A172 (cell line): ENCODE measurements at places on chromosomes 3 and 15.

DNA sequence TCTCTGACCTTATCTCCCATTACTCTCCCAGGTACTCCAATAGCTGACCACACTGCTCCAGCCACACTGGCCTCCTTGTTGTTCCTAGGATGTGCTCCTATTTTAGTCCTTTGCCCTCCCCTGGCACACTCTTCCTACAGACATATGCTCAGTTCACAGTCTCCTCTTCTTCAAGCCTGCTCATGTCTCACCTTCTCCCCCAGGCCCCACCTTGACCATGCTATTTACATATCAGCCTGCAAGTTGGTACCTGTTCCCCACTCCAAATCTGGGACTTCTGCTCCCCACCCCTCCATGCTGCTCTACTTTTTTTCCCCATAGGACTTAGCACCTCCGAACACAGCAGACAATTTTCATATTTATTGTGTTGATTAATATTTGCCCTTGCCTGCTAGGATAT lies 84.9 kb upstream of the BCL6 start:
- no peak for DNase-seq

DNA sequence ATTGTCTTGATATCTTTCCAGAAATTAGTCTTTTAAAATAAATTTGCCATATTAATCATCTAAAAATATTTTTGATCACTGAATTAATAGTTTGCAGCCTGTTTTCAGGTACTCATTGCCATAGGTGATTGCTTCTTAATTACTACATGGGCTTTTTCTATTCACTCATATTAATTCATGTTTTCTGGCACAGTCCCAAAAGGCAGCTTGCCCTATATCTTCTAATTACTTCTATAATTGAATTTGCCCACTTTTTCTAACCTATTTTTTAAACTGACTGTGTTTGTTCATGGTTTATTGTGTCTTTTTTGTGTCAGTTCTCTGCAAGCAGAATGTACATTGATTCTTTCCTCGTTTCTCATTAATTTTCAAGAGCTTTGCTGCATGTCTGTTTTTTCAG lies 85.7 kb upstream of the SOX2 start:
- DNase-seq, result no peak

DNA sequence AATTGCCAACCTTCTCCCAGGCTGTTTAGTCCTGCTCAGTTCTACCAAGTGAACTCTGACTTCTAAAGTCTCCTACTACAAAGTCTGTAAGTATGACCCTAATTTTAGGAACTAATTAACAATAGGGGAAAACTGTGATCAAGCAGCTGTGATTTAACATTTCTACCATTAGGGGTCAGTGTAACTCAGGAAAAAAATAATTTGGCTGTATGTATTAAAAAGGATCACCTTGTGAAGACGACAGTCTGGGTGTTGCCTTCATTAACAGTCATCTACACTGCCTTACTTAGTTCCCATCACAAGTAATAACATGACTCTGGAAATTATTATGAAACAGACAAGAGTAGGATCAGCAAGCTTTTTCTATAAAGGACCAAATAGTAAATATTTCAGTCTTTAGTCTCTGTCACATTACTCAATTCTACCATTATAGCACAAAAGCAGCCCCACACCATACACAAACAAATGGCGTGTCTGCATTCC lies 4.2 kb upstream of the NPHP3 start:
- peak; percentile 52 for DNase-seq

DNA sequence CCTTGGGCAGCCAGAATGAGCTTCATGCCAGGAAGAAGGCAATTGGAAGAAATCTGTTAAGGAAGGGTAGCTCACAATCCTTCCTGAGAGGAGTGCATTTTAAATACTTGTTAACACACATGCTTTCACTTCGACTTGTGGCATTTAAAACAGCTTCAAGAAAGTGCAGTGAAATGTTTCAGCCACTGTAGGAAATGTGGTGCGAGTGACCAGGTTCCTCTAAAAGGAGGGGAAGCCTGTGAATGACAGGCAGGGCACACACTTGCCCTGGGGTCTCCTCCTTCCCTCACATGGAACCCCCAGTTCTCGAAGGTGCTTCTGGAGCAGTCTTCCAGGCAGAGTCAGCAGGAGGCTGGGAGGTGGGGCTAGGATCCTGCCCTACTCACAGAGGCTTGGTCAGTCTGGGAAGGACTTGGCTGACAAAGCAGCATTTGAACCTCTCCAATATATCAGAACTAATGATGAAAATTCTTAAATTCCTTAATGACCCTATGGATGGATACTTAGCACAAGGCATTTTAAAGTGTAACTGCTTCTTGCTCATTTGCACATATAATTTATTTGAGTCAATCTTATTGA lies 358.6 kb downstream of the CHST2 start:
- no peak for DNase-seq

GRCh38 chr15:75164625-75165350 lies 36.9 kb upstream of the C15orf39 start:
- DNase-seq, result no peak

DNA sequence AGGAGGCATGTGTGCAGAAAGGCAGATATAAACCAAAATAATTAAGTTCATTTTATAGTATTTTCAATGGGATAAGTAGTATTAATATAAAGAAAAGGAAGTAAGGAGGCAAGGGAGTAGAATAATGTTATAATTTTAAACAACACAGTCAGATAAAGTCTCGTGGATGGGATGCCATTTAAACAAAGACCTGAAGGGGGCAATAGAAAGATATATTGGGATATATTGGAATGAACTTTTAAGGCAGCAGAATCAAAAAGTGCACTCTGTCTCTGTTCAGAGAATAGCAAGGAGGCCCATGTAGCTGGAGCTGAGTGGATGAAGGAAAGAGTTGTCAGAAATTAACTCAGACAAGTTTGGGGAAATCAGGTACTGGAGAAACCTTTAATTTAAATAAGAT lies 158.7 kb downstream of the CGGBP1 start:
- no peak for DNase-seq

GRCh38 chr15:83616840-83617239 lies 37.1 kb upstream of the ADAMTSL3 start:
- no peak for DNase-seq

- no peak for DNase-seq
These were observed 353.0 kb downstream of the MAGI1 start for GRCh38 chr3:65685621-65686235.

- no peak for DNase-seq
These were observed 2.1 kb downstream of the ABHD17C start for GRCh38 chr15:80697075-80697685.

DNA sequence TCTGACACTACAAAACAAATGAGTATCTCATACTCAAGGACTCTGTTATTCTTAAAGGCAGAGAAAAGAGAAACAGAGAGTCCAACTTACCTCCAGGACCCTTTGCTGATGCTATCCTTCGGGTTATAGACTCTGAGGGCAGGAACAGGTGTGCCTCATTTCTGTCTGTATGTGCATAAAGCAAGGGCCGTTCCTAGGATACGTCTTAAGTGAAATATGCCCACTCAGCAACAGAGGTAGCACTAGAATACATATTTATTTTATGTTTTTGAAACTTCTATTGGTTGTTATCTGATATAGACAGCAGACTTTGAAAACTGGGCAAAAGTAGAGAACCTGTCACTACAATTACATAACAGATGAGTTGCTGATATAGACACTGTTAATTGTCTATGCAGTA lies 89.3 kb upstream of the CPNE4 start:
- no peak for DNase-seq

- DNase-seq, result no peak
These were observed 325.7 kb downstream of the ARRDC4 start for GRCh38 chr15:98286200-98286599.

GRCh38 chr15:60006203-60006862 lies 2.2 kb downstream of the FOXB1 start:
- DNase-seq, result peak; percentile 50

- DNase-seq, result no peak
These were observed 31.0 kb upstream of the OR5K4 start for GRCh38 chr3:98322686-98323085.

DNA sequence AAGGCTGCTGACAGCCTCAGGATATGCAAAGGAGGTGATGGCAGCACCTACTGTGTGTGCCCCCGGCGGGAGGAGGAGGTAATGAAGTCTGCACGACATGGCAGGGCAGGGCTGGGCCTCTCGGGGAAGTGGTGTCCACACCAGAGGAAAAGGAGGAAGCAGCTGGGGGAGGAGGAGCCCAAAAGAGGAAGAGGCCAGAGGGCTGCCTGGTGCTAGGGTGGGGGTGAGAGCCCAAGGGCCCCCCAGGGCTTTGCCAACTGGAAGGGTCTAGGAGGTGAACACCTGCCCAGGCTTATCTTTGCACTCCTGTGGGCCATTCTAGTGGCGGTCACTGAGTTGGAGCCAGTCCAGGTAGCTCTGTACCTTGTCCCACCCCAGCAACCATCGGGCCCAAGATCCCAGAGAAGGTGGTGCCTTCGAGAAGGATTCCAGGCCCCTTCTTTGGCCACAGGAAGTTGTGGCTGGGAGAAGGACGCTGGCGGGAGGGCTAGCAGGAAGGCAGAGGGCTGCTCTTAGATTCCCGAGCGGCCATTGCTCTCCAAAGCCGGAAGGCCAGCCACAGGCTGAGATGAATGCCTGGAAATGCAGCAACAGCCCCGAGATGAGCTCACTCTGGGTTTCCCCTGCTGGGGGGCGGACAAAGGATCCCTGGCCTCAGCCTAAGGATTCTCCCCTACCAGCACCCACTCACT lies 7.0 kb downstream of the GNAI2 start:
- peak; percentile 64 for DNase-seq

- DNase-seq, result no peak
These were observed 467 bp downstream of the PIF1 start for GRCh38 chr15:64824929-64825430.

DNA sequence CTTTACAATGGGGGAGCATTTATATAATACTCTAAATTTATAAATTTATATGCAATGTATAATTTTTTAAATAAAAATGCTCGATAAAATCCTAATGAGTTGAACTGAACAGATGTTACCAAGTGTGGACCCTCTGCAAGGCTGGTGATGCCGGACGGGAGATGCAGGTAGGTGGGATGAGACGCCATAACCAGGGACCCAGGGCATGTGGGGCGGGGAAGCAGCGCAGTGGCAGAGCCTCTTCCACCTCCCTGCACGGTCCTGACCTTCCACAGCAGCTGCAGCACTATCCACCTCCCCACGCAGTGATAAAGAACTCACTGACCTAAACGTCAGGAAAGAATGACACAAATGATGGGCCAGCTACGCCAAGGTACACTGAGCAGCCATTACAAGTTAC lies 12.8 kb downstream of the PCSK6 start:
- no peak for DNase-seq

GRCh38 chr15:31163769-31164572 lies 62.4 kb upstream of the TRPM1 start:
- no peak for DNase-seq

DNA sequence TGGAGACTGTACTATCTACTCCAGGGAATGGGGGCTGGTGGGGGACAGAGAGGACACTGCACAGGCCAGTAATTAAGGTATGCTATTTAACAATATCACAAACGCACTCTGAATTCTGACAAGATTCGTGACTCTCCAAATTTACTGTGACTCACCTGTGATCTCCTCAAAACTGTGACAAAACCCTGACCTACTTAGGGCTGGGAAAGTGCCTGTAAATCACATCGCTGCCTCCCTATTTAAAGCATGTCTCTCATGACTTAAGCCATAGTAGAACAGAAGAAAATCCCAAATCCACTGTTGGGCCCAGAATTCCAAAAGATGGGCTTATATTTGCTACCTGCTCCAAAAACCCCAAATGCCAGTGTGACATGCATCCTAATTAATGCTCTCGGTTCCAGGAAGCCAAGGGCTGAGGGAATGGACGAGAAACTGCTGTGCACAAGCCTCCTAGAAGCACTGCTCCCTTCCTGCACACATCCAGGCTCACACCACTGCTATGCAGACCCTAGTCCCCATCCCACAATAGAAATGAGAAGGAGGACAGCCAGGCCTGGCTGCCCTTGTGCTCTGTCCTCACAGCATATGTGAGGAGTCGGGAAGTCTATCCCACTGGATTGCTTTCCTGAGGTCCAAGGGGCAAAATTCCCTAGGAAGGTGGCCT lies 187.7 kb upstream of the CHRNA7 start:
- no peak for DNase-seq

DNA sequence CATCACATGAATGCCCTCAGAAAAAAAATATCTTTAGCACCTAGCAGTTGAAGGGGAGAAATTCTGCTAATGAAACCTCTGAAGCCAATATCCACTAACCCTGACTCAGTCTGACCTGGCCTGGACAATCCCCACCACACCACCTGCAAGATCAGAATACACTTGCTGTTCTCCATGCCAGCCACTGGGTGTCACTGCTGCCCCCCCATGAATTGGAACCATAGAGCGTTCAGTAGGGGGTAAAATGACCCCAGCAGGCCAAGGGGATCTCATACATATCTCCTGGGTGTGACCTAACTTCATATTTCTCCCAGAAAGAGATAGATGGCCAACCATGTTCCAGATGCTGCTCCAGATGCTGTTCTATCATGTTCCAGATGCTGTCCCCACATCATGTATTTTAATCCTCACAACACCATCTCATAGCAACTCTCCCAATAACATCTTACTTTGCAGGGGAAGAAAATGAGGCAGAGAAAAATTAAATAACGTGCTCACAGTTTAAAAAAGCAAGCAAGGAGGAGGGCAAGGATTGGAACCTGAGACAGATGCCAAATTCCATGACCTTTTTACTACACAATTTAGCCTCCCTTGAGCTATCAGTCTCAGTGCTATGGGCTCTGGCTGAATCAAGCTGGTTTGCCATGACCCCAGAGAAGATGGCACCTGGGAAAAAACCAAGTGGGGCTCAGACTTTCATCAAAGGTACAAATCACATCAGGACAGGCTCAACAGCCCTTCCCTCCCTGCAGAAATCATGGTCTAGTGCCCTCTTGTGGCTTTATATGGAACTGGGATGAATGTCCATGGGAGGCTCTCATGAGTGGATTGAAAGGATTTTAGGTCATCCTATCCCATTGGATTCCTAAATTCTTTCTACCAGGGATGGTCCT lies 12.4 kb downstream of the NTRK3 start:
- peak; percentile 37 for DNase-seq

DNA sequence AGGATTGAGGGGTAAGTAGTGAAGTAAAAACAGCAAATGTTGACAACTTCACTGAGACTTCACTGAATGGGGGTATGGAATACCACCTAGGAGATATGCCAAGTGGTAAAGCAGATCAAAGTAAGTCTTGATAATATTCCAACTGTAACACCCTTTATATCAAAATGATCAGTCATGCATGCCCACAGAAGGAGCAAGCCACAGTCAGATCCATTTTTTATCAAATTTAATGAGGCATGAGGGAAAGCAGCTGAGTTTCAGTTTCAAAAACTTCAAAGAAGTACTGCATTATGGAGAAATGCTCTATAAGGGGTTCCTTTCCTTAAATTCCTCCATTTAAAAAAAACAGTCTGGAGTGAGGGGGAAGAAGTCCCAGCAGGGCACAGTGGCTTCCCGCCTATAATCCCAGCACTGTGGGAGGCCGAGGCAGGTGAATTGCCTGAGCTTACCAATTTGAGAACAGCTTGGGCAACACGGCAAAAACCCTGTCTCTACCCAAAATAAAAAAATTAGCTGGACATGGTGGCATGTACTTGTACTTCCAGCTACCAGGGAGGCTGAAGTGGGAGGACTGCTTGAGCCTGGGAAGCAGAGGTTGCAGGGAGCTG lies 56.9 kb downstream of the TJP1 start:
- no peak for DNase-seq
